ENCODE measurements at places on chromosomes 16 and 17.

DNA sequence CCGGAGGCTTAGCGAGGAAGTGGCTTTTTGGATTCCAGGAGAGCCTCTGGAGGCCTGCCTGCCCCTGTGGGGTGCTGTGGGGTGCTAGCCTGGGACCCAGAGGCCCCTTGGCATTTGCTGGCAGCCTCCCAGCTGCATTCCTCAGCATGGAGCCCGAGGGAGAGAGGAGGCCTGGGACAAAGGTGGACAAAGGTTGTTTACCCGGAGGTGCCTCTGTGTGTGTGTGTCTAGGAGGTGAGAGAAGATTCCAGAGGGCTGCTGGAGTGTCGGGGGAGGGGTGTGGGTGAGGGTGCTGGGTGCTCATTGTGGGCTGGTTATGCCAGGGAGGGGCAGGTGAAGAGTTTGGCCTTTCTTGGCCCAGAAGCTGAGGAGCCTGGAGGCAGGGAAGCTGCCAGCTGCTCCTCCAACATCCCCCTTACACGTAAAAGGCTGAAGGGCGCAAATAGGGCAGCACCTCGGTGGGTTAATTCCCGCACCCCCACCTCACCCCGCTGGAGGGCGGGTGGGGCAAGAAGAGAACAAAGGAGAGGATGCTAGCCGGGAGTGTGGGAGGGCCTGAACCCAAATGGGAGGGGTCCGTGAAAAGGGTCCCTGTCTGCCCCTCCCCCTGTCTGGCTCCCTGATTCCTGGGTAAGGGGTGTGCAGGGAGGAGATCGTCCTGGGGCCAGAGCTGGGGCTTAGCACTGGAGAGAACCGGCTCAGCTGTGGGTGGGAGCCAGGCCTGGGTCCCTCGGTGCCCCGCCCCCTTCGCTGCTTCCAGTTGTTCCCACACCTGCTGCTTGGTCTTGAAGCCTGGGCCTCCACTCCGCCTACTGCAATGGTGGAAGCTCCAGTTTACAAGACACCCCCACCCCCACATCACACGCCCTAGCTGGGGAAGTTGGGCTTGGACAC, 9.9 kb downstream of the HEXIM2 start:
- no peak for DNase-seq

- DNase-seq, result no peak
Observed at GRCh38 chr17:65389426-65389825, 172.0 kb downstream of the AXIN2 start.

- no peak for DNase-seq
Observed at GRCh38 chr17:72387487-72387886, 266.7 kb downstream of the SOX9 start.

DNA sequence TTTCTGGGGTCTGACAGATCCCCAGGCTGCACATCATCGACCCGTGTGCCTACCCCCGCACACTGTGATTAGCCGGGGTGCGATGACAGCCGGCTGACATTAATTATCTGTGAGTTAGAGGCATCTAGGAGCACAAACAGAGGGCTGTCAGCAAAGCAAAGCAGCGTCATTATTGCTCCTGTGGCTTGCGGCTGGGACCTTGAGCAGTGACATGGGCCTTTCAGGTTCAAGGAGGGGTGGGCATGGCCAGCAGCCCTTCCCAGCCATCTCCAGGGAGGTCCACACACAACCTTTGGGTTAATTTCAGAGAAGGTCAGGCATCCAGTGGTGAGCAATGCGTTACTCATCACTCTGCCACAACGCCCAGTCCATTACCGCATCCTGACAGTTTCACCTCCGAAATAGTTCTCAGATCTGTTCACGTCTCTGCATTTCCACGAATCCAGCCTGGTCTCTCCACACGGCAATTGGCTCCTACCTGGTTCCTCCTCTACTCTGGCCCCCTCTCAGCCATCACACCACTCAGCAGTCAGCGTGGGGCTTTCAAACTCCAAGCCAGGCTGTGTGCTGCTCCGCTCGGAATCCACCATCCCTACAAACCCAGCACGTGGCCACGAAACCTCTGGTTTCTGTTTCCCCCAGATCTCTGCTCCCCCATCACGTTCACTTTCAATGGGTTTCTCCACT, 249.7 kb upstream of the C16orf82 start:
- no peak for DNase-seq

GRCh38 chr17:51250314-51250840, 9.5 kb downstream of the MBTD1 start:
- no peak for DNase-seq

DNA sequence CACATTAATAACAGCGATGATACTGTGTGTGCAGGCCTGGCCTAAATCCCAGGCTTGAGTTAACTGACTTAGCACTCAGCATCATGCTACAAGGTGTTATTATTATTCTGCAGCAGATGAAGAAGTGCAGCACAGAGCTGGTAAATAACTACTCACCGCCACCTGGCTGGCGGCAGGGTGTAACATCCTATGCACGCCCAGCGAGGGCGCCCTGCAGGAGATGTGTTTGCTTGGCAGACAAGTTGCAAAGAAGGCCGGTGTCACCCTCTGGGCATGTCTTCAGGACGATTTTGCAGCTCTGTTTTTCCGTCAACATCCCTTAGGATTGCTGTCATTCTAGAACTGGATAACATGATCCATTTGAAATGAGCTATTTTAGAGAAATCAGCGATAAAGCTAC, 30.1 kb downstream of the DNAH9 start:
- DNase-seq, result no peak

DNA sequence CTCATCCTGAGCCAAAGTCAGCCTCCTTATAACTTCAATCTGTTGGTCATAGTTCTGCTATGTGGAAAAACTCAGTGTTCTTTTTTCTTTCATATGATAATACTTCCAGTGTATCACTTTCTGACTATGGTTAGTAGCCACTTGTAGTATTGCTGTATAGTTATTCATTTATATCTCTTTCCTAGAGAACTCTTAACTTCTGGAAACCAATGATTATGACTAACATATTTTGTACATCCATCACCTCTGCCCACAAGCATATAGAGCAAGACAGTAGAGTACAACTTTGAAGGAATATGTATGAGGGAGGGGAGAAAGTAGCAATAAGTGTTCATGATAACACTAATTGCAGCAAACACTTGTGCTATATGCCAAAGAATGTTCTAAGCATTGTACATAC, 38.6 kb downstream of the COX10 start:
- no peak for DNase-seq

DNA sequence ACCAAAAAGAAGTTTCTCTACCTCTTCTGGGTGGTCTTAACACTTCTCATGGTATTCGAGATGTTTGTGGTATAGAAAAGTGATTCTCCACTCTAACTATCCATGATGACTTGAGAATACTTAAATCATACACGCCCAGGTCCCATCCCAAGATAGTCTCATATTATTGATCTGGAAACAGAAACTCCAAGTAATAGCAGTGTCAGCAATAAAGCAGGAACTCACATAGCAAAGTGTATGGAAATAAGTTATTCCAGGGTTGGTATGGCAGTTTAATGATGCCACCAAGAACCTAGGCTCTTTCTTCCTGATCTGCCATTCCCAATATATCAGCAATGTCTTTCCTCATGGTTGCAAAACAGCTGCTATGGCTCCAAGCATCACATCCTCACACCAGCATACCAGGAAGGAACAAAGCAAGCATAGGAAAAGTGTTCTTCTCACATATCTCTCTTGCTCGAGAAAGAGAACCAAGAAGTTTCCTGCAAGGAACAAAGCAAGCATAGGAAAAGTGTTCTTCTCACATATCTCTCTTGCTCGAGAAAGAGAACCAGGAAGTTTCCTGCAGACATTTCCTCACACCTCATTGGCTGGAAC, 23.6 kb upstream of the TOX3 start:
- DNase-seq, result no peak

DNA sequence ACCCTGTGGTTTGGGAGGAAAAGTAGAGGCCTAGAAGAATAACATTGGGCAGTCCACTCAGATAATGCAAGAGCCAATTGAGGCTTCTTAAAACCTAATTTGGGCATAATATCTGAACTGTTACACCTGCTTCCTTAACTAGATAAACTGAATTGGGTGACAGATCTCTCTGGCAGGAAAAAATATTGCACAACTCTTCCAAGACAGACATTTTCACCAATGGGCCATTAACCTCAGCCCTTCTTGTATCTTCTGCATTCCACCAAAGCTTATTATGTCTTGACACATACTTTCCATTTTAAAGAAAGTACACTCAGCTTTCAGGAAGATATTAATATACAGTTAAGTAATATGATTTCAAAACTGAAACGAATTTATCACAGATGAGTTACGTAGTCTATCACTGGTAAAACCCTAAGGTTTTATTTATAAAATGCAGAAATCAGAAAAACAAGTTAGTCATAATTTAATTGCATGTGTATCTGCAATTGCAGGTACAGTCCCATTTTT, 79.9 kb upstream of the MON1B start:
- no peak for DNase-seq

DNA sequence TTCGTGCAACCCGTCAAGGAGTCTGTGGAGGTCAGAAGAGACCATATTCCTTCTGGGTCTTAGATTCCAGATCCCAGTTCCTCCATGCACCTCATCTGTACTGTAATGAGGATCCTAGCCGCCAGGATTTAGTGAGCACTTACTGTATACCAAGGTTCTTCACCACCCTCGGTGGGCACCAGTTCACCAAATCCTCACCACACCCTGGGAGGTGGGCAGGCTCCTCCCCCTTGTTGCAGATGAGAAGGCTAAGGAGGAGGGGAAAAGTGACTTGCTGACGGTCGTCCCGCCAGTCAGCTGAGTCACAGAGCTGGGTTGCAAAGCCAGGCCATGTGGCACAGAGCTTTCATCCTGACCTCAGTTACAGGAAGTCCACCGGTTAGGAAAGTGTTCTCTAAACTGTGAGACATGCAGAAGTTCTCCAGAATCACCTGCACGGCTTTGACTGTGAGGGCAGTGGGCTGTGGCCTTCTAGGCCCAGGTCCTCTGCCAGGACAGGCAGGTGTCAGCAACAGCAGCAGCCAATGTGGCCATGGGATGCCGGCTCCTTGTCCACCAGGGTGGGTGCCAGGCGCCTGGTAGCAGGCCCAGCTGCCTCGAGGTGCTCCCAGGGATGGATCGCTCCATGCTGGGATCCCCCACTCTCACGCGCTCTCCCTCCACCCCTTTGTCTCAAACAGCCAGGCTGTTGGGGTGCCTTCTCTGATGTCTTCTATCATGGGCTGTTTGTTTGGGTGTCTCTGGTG, 240.3 kb upstream of the GSE1 start:
- DNase-seq, result no peak

DNA sequence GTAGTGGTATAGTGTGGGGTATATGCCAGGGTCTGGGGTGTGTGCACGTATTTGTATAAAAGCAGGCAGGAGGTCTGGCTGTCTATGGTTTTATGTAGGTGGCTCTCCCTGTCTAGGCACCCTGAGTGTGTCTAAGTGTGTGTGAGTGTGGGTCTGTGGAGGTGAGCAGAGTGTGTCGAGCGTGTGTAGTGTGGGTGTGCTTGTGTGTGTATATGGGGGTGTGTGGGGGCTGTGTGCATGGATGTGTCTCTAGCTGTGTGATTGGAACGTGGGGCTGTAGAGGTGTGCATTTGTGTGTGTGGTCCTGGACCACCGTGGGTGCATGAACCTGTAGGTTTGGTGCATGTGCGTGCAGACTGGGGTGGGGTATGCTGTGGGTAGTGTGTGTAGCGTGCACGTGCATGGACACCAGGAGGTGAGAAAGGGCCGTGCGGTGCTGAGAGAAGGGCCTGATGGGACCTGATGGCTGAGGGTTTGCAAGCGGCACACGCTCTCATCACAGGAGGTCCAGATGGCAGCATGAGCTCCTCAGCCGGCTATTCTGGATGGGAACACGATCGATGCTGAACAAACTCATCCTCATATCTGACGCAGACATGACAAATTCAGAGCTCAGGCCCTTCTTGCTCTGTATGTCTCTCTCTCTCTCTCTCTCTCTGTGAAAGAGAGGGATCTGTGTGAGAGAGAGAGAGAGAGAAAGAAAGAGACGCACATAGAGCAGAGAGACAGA, 27.7 kb downstream of the SPACA3 start:
- DNase-seq, result no peak

DNA sequence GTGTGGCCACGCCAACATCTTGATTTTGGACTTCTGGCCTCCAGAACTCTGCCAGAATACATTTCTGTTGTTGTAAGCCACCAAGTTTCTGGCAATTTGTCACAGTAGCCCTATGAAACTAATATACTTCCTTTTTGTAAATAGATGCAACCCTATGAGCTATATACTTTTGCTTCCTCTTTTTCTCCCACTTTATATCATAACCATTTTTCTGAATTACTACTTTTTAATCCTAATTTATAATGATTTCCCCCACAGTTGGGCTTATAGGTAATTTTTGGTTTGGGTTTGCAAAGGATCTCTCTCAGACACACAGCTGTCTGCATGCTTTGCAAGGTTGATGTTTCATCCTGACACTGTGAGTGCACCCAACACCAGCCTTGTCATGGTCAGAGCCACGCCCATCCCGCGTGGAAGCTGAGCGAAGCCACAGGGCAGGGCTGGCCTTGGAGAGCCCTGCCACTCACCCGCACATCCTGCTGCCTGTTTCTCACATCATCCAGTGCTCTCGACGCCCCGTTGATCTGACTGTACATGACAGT, 5.8 kb downstream of the TRIM25 start:
- no peak for DNase-seq

- DNase-seq, result no peak
Observed at GRCh38 chr16:55257966-55258613, 65.9 kb upstream of the IRX6 start.

Measured in activated CD4-positive, alpha-beta T cell treated with anti-CD3 and anti-CD28 coated beads for 1 hour (primary cell).